HT-29 (cell line): ENCODE measurements at places on chromosomes 7 and 10. TPM values are rescaled to one million over a fixed set of nuclear protein-coding genes. Genes with fewer than 3 reads are reported as not detected.
A peak's percentile ranks its signal among the peaks of the same experiment; 100 is the strongest.

Gene MYL10
- not detected in 2 replicates for total RNA-seq

Gene FERD3L
- total RNA-seq: not detected in 2 replicates

Gene AEBP1
- not detected in 2 replicates for total RNA-seq

Gene ZCCHC24
- 0.10 TPM in 1 of 2 replicates, not detected in the other for total RNA-seq

Gene GPR141
- total RNA-seq: not detected in 2 replicates

Gene FAM20C
- total RNA-seq: not detected in 2 replicates

Gene CDHR3
- 17.3 and 20.4 TPM in 2 replicates for total RNA-seq

Gene TMEM229A
- not detected in 2 replicates for total RNA-seq

Gene CAV1
- total RNA-seq: 4.1 and 4.5 TPM in 2 replicates

Gene PAX4
- total RNA-seq: 1.0 and 2.5 TPM in 2 replicates

GRCh38 chr7:43385309-43385680, 197.6 kb upstream of the STK17A start:
- DNase-seq: no peak

DNA sequence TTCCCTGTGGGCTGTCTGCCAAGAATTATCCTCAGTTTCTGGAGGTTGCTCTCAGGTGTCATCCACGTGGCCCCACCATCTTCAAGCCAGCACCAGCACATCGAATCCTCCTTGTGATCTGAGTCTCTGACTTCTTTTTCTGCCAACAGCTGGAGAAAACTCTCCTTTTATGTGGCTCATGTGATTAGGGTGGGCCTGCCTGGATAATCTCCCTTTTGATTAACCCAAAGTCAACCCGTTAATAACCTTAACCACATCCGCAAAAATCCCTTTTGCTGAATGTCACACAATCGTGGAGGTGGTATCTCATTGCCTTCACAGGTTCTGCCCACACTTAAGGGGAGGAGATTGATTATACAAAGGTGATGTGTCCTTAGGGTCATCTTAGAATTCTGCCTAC, 73.8 kb downstream of the LRGUK start:
- no peak for DNase-seq

GRCh38 chr7:158548726-158549125, 38.9 kb downstream of the PTPRN2 start:
- DNase-seq: no peak

DNA sequence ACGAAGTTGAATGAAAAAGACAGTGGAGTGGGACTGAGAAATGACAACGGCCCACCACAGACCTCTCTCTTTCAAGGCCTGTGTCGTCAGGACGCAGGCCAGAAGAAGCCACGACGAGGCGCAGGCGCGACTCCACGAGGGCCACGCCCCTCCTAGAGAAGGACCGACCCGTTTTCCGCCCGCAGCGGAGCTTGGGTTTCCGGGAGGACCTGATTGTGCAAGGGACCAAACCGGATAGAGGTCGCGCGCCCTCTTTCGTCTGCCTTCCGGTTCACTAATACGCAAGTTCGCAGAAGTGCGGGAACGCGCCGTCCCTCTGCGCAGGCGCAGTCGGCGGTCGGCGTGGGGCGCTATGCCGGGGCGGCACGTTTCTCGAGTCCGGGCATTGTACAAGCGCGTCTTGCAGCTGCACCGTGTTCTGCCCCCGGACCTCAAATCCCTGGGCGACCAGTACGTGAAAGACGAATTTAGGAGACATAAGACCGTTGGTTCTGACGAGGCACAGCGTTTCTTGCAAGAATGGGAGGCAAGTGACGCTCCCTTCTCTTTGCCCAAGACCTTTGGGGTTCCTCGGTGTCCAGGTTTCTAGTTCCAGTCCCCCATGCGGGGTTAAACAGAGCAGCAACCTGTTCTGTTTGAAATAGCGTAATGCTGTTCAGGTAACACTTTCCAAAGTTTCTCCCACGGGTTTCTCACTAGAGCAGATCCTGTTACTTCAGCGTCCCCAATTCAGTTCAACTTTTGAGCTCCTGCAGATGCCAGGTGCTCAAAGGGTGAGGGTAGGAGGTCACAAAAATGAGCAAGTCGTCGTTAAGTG, at the start of gene SDHAF3:
Gene SDHAF3, plus strand, starts transcription at position 327 of the 817 bp plus-strand sequence. Its CDS starts 26 bp downstream, at position 353.
- DNase-seq: peak; percentile 99

DNA sequence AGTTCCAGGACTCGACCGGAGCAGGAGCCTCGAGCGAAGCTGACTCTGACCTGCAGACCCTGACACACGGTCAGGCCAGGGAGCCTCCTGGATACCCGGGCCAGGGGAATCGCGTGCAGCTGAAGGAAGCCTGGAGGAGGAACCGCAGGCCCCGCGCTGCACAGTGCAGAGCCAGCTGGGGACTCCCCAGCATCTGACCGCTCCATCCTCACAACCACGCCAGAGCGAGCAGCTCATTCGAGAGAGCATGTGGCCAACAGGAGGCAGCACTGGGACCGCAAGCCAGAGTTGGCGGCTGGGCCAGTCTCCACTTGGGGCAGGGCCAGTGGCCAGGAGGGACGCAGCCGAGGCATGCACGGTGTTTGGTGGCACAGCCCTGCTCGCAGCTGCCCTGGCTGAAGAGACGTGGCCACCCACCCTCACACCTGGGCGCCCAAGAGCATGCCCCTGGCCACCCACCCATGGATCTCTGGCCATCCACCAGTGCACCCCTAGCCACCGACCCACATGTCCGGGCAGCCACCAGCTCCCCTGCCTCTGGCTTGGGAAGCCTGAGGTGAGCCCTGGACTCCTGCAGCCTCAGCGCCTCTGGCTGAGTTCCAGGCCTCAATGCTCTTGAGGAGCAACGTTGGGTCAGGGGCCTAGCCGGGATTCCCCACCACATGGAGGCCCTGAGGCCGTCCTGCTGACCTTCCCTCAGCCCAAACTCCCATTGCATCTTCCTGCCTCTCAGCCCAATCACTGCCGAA, 213.9 kb downstream of the ELFN1 start:
- no peak for DNase-seq

GRCh38 chr10:15309221-15309620, 61.9 kb downstream of the FAM171A1 start:
- DNase-seq: no peak

- no peak for DNase-seq
Measured at GRCh38 chr7:46710927-46711326, 789.9 kb upstream of the IGFBP3 start.

GRCh38 chr10:68813559-68813958, 13.8 kb upstream of the STOX1 start:
- no peak for DNase-seq

DNA sequence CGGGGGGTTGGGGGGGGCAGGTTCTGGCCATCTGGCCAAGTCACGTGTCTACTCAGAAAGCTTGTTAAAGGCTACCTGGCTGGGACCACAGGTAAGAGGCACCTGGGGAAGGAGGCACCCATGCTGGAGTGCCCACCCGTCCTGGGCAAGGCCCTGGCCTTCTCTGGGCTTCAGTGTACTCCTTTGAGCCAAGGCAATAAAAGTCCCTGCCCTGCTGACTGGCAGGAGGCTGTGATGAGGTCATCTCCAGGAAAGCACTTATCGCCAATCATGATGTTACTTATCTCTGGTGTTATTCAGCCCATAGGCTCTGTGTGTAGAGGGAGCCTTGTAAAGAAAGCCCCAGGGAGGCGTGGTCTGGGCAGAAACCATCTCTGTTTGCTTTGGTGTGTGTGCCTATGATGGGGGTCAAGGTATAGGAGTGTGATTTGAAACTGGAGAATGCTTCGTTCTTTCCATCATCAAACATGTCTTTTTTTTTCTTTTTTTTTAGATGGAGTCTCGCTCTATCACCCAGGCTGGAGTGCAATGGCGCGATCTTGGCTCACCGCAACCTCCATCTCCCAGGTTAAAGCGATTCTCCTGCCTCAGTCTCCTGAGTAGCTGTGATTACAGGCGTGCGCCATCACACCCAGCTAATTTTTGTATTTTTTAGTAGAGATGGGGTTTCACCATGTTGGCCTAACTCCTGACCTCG, 2.5 kb upstream of the CLDN4 start:
- DNase-seq: peak; percentile 98

DNA sequence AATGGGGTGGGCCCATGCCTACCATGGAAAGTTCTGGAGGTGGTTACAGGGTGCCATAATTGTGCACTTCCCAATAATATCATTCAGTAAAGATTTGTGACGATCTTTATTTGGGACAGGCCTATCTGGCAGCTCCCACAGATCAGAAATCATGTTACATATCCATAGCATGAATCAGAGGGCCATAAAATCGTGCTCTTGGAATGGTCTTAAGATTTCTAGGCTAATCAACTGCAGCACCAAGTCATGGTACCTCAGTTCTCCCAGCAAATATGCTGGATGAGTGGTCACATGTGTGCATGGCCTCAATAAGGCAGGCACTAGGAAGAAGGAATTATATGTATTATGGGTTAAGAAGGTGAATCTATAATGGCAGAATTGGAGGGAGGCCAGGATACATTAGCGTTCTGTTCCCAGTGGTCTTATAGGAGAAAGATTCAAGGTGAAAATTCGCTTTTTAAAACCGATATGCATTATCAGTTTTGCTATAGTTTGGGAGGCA, 134.7 kb downstream of the NRP1 start:
- DNase-seq: no peak

GRCh38 chr10:33288127-33288526, 46.3 kb downstream of the NRP1 start:
- DNase-seq: no peak

DNA sequence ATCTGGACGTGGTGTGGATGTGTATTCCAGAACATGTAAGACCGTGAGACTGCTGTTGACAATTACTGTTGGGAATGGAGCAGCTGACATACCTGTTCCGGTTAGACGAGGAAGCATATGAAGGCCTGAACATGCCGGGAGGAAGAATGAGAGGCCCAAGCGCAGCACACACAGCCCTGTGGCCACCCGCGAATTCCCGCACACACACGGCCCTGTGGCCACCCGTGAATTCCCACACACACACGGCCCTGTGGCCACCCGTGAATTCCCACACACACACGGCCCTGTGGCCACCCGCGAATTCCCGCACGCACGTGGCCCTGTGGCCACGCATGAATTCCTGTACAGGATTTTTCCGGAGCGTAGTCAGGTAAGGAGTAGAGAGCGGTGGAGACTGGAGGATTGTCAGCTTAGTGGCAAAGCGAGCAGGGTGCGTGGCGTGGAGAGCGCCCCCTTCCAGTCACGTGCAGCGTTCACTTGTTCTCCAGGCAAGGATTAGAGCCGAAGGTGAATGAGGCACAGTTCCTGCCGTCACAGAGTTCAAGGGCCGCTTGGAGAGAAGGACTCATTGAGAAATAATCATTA, 9.5 kb upstream of the SUN1 start:
- DNase-seq: no peak

- no peak for DNase-seq
Measured at GRCh38 chr7:87322912-87323311, 22.6 kb upstream of the CROT start.

GRCh38 chr7:122219253-122219865, 75.3 kb upstream of the AASS start:
- DNase-seq: peak; percentile 66

GRCh38 chr10:132467464-132468149, 70.0 kb upstream of the INPP5A start:
- peak; percentile 29 for DNase-seq

DNA sequence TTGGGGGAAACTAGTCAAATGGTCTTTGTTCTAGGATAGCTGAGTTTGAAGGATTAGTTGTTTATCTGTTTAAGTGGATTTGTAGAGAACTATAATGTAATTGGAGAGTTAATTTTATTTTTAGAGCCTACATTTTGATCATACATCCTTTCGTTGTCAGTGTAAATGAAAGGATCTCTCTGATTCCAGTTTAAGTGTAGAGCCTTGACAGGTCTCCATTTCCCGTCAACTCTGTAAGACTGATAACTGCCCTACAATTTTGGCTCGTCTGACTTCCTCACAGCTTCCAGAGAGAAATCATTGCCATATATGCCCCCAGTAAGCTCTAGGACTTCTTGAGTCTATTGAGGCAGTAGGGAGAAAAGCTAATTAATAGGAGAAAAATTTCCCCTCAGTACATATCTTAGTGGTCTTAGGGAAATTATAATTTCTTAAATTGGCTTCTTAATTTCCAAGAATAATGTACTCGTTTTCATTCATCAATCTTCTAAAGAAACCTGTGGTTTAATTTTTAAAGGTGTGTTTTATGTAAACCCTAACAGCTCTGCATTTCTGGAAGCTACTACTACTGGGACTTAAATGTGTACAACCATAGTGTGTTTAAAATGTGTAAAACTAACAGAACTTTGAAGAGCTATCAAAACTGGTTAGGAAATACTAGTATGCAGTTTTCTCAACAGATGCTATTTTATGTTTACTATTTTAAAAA, 3.8 kb downstream of the KMT2E start:
- DNase-seq: peak; percentile 48

DNA sequence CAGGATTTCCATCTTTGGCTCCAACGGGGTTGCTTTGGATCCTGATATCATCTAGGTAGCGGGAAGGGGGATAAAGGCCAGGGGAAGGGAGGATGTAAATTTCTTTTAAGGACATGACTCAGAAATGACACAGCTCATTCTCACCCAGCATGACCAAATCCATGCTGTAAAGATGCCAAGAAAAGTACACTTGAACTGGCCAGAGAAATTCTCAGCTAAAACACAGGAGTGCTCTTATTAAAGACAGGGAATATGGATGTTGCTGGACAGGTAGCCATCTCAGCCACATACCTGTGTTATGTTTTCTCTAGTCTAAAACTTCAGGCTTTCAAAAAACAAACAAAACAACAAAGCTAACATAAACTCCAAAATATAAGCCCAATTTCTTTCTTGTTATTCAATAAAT, 68.3 kb downstream of the NAMPT start:
- peak; percentile 84 for DNase-seq

- no peak for DNase-seq
Measured at GRCh38 chr7:8560501-8560900, 127.1 kb downstream of the NXPH1 start.

DNA sequence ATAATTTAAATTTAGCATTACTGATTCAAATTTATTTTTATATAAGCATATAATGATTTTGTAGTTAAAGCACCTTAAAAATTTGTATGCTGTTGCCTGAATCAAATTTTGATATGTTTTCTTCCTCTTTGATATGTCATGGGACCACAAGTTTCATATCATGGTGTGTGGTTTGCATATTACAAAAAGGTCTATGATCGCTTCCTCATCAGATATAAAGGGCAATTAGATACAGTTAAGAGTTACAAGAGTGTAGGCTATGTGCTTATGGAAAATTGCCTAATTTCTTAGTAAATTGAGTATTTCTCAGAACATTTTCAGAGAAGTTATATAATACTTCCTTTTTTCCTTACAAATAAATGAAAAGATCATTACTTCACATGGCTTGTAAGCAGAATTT, 22.2 kb downstream of the MRC1 start:
- DNase-seq: no peak

DNA sequence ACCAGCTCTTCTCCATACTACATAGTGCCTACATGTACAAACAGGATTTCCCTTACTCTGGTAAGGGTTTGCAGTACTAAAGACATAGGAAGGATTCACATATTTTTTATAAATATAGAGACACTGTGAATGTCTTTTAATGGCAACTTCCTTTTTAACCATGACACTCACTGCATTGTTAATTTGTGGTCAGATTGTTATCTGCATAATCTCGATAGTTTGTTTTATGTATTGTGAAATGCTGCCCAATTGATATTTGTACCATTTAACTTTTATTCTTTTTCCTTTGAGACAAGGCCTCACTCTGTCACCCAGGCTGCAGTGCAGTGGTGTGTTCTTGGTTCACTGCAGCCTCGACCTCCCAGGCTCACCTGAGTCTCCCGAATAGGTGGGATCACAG, 39.7 kb downstream of the SP8 start:
- DNase-seq: no peak

GRCh38 chr7:157116762-157117161, 22.0 kb upstream of the UBE3C start:
- no peak for DNase-seq
